Ascending aorta (tissue), 2 donors: ENCODE measurements at places on chromosomes 7 and 10. TPM values are rescaled to one million over a fixed set of nuclear protein-coding genes. Genes with fewer than 3 reads are reported as not detected.

IKZF1 gene
- total RNA-seq = 3.6 TPM

- DNase-seq = no peak
Observed at GRCh38 chr7:24464861-24465260, 108.4 kb upstream of the PALS2 start.

DNA sequence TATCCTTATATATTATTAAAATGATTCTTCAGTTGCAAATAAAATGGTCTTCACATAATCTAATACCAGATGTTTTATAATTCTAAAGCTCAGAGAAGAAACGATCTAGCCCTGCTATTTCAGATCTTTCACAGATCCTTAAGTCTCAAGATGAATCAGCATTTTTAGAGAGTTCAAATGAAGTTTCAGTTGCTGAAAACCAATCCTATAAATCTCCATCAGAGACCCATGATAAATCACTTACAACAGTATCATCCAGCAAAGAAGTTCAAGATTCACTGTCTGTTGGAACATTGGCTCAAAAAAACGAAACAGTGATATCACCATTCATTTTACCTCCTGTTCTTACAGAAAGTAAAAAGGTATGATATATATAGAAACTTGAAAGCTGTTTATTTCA lies 137.0 kb downstream of the CCDC7 start:
- DNase-seq = no peak

DNA sequence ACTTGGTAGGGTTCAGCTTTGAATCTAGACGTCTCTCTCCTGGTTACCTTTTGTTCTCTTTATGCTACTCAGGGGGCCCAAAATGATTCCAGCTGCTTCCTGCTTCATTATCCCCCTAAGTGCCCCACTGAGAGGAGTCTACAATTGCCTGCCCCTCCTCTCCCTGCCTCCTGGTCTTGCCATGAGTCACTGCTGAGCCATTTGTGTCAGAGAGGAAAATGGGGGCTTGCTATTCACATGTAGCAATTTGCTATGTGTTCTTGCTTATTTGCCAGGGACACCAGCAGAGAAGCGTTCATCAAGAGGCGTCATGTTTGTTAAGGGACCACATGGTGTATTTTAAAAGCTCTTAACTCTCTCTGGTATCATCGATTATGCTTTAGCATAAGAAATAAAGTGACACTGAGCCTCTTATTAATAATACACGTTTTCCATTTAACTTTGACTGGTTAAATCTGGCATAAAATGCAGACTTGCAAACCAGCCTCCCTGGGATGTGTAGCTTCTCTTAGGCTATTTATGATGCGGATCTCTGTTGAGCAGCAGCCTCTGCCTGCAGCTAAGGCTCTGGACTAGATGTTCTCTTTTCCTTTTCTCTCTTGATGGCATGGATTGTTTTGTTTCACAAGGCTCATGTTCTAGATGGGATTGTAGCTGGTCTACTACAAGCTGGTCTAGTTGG lies 239.3 kb downstream of the AUTS2 start:
- DNase-seq = no peak

GRCh38 chr7:134932707-134933370 lies 53.5 kb upstream of the AGBL3 start:
- peak; percentile 91 for DNase-seq

DNA sequence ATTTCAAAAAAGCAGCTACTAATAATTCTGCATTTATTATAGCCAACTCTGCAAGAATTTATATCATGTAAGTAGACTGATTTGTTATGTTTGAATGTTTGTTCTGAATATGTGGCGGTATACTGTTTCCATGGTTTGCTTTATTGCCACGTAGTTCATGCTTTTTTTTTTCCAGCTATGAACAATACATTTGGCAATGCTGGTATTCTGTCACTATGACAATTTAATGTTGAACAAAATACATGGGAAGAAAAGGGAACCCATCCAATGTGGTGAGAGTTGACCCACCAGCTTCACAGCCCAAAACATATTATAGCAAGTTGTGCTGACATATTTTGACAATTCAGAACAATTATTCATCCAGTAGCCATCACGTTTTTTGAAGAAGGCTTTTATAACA lies 145.6 kb downstream of the CCDC71L start:
- DNase-seq = no peak

DNA sequence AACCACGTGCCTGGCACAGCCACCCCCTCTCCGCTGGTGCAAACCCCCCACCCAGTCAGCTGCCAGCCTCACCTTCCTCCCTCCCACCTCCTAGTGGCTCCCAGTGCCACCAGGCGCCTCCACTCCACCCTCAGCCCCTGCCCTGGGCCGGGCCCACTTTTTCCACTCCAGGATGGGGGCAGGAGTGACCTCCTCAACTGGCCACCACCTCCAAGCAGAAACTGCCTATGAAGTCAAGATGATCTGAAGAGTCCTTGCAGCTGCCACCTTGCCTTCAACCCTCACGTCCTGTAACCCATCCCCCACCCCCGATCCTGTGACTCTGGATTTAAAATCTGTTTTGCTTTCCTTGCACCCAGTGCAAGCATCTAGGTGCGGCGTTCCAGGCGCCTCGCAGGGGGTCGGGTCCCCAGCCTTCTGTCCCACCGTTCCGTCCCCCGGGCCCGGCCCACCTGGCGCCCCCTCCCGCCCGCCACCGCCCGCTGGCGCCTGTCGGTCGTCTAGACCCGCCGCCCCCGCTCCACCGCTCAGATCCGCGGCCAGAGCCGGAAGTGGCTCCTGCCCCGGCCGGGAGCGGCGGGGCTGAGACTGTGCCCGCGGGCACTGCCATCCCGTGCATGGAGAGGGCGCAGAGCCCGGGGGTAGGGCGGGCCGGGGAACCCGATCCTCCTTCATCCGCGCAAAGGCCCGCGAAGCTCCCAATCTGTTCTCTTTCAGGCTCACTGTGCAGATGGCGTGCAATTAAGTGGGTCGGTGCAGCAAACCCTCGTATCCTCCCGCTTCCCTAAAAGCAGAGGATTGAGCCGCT lies 51.2 kb upstream of the GTF2I start:
- no peak for DNase-seq

- DNase-seq = no peak
Observed at GRCh38 chr10:72355214-72355555, 466 bp upstream of the DNAJB12 start.

DNA sequence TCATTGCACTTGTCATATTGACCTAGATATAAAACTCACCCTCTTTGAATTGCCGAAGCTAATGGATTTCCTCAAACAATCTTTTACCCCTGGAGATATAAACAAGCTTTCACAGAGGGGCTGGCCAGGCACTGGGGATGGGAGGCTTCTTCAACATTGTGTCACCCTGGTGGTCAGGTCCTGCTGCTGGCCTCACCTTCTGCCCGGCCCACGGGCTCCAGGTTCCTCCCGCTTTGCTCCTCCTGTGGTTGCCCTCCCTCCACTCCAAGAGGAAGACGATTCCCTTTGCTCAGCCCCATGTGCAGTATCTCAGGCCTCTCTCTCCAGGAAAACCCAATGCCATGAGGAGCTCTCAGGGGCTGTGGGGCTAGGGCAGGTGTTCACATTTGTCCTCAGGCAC lies 118.1 kb upstream of the ADCY1 start:
- DNase-seq = no peak

VGF gene
- not detected for total RNA-seq

- DNase-seq = no peak
Observed at GRCh38 chr10:122232769-122233168, 38.3 kb upstream of the BTBD16 start.

- peak; percentile 71 for DNase-seq
Observed at GRCh38 chr10:69802424-69803161, 887 bp downstream of the COL13A1 start.
